ENCODE measurements at places on chromosomes 13 and 19.

GRCh38 chr19:35279374-35279773 lies 3.0 kb upstream of the HAMP start:
- DNase-seq, result no peak

DNA sequence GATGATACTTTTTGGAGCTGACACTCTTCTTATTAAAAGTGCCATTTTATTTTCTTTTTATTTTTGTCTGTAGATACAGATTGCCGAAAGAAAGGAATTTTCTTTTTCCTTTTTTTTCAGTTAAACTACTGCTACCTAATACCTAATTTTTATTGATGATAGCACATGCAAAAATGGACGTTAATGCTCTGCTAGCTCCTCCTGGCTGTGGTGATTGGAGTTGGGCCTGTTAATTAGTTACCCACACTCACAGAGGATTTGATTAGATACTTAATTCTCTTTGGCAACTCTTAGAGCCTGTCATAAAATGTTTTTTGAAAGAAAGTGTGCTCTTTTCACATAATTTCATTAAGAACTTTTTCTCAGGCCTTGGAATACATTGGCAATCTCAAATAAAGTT lies 366.8 kb downstream of the DCT start:
- no peak for DNase-seq

DNA sequence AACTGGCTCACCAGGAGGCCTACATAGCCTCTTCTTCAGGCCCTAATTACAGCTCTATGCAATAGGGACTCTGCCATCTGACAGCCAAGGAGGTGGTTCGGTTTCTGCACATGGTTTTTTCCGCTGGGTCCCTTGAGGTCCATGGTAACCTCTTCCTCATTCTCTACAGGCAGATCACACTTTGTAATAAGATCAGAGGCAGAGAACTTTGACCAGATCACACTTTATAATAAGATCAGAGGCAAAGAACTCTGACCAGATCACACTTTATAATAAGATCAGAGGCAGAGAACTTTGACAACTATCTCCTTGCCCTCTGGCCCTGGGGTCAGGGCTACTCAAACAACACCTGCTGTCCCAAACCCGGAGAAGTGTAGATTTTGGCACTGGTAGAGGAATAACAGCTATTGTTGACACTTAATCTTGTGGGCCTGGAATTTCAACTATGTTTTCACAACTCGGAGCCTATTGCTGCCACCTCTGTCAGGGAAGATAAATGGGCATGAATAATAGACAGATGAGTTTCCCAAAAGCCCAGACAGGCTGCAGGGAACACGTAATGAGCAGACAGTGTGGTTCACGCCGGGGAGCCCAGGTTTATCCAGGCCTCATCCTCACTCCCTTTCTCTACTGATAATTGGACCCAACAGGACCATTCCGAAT lies 246.1 kb downstream of the UQCRFS1 start:
- DNase-seq, result no peak

DNA sequence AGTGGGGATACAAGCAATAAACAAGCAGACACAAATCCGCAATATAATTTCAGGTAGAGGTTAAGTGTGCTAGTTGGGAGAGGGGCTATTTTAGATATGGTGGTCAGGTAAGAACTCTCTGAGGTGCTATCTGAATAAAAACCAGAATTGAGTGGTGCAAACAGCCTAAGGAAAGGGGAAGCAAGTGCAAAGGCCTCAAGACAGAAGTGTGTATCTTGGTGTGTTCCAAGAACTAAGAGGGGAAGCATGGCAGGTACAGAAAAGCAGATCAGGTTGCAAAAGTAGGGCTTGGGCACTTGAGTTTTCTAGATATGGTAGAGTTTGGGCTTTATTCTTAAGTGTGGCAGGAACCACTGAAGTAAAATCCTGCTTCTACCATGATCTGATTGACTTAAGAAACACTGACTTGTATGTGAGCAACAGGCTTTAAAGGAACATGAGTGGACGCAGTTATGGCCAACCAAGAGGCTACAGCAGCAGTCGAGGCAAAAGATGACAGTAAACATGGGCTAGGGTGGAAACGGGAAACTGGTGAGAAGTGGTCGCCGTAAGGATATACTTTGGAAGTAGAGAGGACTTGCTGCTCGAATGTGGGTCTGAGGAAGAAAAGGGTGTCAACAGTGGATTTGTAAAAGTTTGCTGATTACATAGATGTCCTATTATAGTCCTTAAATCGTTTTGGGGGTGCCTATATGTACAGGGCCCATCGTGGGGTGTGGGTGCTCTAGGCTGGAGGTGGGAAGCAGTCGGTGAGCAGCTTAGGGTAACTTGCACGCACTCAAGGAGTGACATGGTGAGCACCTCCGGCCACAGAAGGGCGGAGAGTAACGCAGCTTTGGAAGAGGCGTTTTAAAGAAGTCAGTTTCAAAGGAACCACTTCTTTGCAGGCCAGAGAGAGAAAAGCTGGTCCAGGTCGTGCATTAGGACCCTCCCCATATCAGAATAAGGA lies 677 bp downstream of the TGDS start:
- DNase-seq, result no peak

GRCh38 chr13:65085977-65086376 lies 2144.2 kb downstream of the PCDH9 start:
- DNase-seq, result no peak

DNA sequence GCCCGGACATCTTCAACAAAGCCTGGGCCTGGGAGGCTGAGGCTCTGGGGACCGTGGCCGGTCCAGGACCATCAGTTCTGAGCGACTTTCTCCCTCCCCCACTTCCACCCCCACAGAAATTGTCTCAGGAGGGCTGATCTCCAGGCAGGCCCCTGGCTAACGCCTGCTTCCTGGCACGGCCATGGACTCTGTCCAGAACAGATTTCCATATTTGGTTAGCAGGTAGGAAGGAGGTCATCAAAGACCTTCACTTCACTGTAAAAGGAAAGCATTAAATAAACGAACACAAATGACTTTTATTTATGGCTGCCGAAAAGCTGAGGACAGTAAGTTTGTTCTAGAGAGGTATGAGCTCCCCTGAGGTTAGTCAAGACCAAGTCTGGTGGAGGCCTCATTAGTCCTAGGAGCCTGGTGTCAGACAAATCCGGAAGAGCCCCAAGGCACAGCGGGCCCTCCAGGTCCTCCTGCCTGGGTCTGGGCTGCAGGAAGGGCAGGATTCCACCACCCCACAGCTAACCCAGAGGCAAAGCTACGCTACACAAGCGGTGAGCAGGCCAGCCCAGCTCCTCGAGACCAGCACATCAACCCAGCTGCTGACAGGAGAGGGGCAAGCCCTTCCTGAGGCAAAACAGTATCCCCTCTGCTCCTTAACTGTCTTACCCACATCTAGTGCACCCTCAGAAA lies 4.6 kb upstream of the PLPP2 start:
- DNase-seq, result no peak

GRCh38 chr13:108755083-108755482 lies 125.7 kb downstream of the MYO16 start:
- no peak for DNase-seq

- DNase-seq, result no peak
These were observed 22.9 kb downstream of the DNM2 start for GRCh38 chr19:10740798-10741197.

DNA sequence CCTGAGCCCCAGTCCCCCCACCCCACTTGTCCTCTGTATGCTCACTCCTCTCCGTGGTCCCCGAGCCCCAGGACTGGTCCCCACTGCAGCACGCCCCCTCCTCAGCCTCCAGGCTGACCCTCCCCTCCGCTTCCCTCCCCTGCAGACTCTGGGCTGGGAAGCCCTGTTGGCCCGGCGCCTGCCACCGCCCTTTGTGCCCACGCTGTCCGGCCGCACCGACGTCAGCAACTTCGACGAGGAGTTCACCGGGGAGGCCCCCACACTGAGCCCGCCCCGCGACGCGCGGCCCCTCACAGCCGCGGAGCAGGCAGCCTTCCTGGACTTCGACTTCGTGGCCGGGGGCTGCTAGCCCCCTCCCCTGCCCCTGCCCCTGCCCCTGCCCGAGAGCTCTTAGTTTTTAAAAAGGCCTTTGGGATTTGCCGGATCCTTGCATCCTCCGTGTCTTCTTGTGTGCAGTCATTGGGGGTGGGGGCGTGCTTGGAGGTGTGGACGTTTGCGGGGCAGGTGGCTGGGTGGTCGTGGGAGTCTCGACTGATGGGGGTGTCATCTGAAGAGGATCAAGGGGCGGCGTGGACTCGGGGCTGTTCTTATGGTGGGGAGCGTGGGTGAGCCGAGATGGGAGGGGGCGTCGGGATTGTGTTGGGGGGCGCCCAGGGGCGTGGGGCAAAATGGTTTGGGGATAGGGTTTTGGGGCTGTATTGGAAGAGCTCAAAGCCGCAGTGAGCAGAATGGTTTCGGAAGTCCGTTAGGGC lies 3.5 kb downstream of the PTGER1 start:
- DNase-seq, result no peak

- no peak for DNase-seq
These were observed 206.7 kb upstream of the RFC3 start for GRCh38 chr13:33611121-33611805.

GRCh38 chr19:55306712-55307111 lies 18.4 kb downstream of the TMEM150B start:
- DNase-seq, result no peak

DNA sequence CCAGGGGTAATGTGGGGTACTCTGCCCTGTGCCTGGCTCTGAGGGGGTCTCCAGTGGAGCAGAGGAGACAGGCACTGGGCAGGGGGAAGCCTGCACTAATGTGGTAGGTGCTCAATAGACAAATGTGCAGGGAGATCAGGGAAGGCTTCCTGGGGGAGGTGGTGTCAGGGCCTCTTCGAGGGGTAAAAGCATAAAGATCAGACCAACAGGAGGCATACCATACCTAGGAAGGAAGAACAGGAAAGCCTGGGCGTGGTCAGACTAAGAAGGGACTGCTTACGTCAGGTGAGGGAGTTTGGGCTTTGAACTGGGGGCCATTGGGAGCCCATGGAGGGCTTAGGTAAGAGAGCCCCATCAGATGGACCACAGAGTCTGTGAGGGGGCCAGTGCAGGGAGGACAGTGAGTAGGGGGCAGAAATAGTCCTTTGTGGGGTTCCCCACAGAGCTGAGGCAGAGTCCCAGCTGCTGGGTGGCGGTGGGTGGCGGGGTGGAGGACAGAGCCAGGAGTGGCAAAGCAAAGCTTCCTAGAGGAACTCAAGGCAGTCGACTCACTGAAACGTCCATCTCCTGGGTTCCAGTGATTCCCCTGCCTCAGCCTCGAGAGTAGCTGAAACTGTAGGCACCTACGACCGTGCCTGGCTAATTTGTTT lies 8.8 kb downstream of the PRR36 start:
- no peak for DNase-seq

- DNase-seq, result no peak
These were observed 728.0 kb downstream of the GPC5 start for GRCh38 chr13:92126399-92126798.

- no peak for DNase-seq
These were observed 8.8 kb upstream of the ZNF541 start for GRCh38 chr19:47581605-47582319.

DNA sequence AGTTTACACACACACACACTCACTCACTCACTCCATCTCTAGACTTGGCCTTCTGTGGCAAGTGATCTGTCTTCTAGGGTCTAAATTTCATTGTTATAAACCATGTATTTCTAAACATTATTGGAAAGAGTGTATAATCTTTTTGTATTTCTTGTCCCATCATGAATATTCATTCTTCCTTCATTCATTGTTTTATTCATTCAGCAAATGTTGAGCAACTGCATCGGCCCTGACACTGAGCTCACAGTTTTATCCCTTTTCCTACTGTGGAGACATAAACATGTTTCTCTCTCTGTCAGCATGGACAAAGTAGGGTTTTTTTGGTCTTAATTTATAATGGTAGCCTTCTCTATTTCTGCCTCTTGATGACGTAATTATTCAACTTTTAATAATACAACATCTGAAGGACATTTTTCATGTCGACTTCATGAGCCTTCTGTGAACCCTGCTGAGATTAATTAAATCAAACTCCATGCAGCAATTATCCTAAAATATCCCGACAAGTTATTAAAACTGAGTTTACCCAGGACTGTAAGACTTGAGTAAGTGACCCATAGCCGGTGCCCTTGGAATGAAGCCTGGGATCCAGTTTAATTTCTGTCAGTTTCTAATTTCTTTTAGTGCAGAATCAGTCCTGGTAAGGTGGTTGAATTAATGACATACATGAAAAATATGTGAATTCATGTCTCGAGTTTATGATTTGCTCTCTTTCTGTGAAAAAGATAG lies 7.3 kb downstream of the SPATA13 start:
- no peak for DNase-seq

GRCh38 chr19:10021446-10021845 lies 8.2 kb downstream of the RDH8 start:
- no peak for DNase-seq
